Mesenchymal stem cell (in vitro differentiated cells and primary cell): ENCODE measurements at places on chromosomes 5 and 9.
A peak's percentile ranks its signal among the peaks of the same experiment; 100 is the strongest.

DNA sequence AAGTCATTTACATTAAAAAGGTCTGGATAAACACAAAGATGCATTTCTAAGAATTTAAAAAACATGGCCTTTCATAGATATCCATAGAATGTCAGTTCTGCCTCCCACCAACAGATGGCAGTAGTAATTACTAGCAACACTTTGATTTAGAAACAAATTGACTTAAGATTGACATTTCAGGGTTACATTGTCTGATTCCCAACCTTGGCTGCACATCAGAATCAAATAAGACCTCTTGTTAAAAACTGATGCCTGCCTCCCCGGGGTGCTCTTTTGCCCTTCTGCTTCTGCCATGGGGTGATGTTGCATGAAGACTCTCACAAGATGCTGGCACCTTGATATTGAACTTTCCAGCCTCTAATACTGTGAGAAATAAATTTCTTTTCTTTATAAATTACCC is 146.2 kb upstream of the GPR151 start:
- H3K4me1 ChIP-seq: peaks cover 1% of the 10 kb centered on the region
- H3K36me3 ChIP-seq: no peaks in the 10 kb centered on the region

GRCh38 chr5:116454417-116454927 is 120.2 kb downstream of the SEMA6A start:
- peak overlapping the region; percentile 68 for H3K27ac ChIP-seq
- DNase-seq: peak; percentile 96
- peaks cover 5% of the 10 kb centered on the region for H3K27me3 ChIP-seq
- H3K4me1 ChIP-seq: peaks cover 7% of the 10 kb centered on the region
- no peak overlapping the region for H3K4me3 ChIP-seq
- H3K36me3 ChIP-seq: no peaks in the 10 kb centered on the region

GRCh38 chr9:125529589-125530515 is 177.2 kb downstream of the MAPKAP1 start:
- H3K36me3 ChIP-seq: no peaks in the 10 kb centered on the region
- no peak overlapping the region for H3K27ac ChIP-seq
- H3K4me3 ChIP-seq: no peak overlapping the region
- DNase-seq: no peak
- no peaks in the 10 kb centered on the region for H3K27me3 ChIP-seq

DNA sequence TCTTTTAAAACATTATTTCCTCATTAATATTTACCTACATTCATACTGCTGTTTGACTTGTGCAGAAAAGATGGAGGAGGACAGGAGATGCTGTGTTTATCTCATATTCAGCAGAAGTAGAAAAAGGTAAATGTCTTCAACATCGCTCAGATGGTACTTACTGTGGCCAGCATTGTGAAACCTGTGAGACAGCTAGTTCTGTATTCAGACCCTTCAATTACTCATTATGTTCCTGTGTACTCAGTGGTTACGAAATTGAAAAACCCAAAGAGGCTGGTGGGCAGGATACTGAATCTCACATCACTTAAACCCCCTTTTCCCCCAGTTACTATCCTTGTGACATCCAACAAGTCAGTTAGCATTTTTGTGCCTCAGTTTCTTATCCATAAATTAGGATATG is 216.0 kb downstream of the KDM4C start:
- H3K4me1 ChIP-seq: peaks cover 3% of the 10 kb centered on the region
- DNase-seq: peak; percentile 29
- no peaks in the 10 kb centered on the region for H3K36me3 ChIP-seq
- H3K27ac ChIP-seq: no peak overlapping the region

DNA sequence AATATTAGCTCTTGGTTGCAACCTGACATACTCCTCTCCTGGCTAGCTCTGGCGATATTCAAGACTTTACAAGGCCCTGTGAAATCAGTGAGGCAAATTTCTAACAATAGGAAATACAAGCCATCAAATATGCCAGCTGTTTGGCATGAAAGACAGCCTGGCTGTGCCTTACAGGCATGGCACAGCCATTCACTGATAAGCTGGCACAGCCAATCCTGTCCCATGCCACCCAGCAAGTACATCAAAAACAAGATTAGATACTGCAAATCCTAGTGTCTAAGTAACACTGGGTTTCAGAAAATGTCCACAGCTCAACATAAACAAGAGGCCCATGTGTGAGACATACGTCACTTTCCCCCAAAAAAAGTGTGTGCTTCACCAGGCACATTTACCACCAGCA is 1045.8 kb upstream of the DMAC1 start:
- H3K4me3 ChIP-seq: no peak overlapping the region
- DNase-seq: no peak
- no peak overlapping the region for H3K27ac ChIP-seq
- no peaks in the 10 kb centered on the region for H3K36me3 ChIP-seq
- H3K27me3 ChIP-seq: no peaks in the 10 kb centered on the region

DNA sequence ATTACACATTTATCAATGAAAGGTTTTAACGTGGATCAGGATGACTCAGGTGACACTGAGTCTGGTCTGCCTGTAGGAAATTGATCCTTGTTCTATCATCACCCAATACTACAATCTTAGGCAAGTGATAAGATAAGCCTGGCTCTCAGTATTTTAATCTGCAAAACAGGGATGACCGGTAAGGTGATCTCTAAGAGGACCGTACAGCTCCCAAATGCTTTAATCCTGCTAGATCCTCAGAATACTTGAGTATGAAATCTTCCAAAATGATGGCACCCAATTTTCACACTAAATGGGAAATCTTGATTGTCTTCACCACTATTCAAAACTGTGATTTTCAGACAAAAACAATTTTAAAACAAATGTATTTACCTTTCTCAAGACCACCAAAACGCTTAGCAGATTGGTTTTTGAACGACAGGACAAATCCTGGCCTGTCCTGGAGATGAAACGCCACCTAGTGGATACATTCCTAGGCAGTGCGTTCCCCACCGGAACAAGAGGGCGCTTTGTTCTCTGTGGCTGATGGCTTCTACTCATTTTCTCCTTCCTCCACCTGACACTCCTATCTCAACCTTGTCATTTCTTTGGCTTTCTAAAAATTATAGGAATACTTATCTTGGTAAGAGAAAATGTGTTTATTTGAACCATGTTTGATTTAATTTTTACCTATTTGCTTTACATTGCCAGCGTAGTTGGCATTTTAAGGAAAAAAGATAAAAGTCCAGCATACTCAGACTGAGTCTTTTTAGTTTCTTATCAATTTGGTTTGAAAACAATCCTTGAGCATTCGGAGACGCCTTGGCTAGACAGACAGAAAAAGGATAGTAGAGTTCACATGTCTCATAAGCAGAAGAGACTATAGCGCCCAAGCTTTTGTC is 41.2 kb upstream of the VCAN start:
- no peaks in the 10 kb centered on the region for H3K4me1 ChIP-seq
- peak; percentile 65 for DNase-seq
- no peak overlapping the region for H3K27ac ChIP-seq
- H3K4me3 ChIP-seq: no peak overlapping the region

DNA sequence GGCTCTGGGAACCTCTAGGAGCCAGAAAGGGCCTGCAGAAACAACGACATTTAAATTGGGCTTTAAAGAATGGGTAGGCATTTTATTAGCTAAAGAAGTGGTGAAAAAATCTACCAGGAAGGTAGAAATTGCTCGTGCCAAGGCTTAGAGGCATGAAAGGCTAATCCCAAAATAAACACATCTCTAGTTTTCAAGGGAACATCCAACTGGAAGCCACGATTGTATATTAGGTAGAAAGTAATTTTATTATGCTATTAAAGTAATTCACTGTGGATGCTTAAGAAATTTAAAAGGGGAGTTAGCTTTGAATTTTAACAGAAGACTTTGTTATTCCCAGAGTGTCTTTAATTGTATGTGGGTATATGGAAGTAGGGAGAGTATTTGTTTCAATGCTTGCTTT is 17.5 kb upstream of the CNTLN start:
- no peaks in the 10 kb centered on the region for H3K36me3 ChIP-seq
- no peaks in the 10 kb centered on the region for H3K27me3 ChIP-seq
- DNase-seq: no peak
- H3K4me1 ChIP-seq: no peaks in the 10 kb centered on the region
- no peak overlapping the region for H3K27ac ChIP-seq
- no peak overlapping the region for H3K4me3 ChIP-seq

- no peaks in the 10 kb centered on the region for H3K27me3 ChIP-seq
- no peaks in the 10 kb centered on the region for H3K4me1 ChIP-seq
- H3K36me3 ChIP-seq: no peaks in the 10 kb centered on the region
- H3K27ac ChIP-seq: no peak overlapping the region
Observed at GRCh38 chr9:75974016-75974766, 83.7 kb downstream of the PCSK5 start.

- no peak overlapping the region for H3K27ac ChIP-seq
- H3K4me1 ChIP-seq: no peaks in the 10 kb centered on the region
- H3K36me3 ChIP-seq: peaks cover 79% of the 10 kb centered on the region
- H3K4me3 ChIP-seq: no peak overlapping the region
- no peak for DNase-seq
- no peaks in the 10 kb centered on the region for H3K27me3 ChIP-seq
Observed at GRCh38 chr9:19074836-19075235, 25.6 kb downstream of the RRAGA start.

- no peaks in the 10 kb centered on the region for H3K36me3 ChIP-seq
- no peaks in the 10 kb centered on the region for H3K27me3 ChIP-seq
- H3K4me1 ChIP-seq: peaks cover 22% of the 10 kb centered on the region
- no peak for DNase-seq
- H3K27ac ChIP-seq: no peak overlapping the region
Observed at GRCh38 chr5:1526190-1526631, 2.5 kb upstream of the LPCAT1 start.

DNA sequence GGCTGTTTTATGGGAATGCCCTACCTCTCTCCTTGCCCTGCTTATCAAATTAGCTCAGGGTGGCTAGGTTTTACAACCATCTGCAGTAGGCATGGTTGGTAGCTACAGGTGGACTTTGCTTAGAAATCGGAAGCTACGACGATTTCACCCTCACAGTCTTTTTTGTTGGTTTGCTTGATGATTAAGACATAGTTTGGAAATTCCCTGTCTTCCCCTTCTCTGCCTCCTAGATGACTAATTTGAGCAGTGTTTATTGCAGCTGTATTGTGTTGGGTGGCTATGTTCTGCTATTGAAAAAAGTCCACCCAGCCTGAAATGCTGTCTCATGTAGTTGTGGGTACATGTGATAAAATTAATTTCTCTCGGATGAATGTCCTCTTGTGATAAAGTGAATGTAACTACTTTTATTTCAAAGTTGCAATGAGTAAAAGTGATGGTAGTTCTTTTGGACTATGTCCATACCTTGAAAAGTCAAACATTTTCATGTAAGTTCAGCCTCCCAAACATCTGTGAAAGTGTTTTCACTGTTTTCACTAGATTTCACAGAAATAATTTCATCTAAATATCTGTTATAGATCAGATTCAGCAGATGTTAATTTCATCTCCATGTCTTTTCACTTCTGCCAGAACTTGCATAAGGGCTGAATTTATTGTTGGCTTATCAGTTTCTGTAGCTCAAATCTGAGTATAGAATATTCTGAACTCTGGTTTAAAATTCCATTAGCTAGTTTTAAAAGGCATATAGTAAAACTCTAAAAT is 37.3 kb upstream of the FYB1 start:
- H3K27me3 ChIP-seq: no peaks in the 10 kb centered on the region
- no peak overlapping the region for H3K27ac ChIP-seq
- H3K4me3 ChIP-seq: peak overlapping the region; percentile 74

- no peaks in the 10 kb centered on the region for H3K27me3 ChIP-seq
- H3K4me3 ChIP-seq: no peak overlapping the region
- H3K36me3 ChIP-seq: no peaks in the 10 kb centered on the region
- H3K27ac ChIP-seq: no peak overlapping the region
Observed at GRCh38 chr5:163766936-163767670, 261.7 kb downstream of the MAT2B start.

- H3K4me3 ChIP-seq: no peak overlapping the region
- no peak for DNase-seq
- no peaks in the 10 kb centered on the region for H3K4me1 ChIP-seq
- no peak overlapping the region for H3K27ac ChIP-seq
- peaks cover 13% of the 10 kb centered on the region for H3K36me3 ChIP-seq
Observed at GRCh38 chr9:111683392-111683791, 22.0 kb downstream of the GNG10 start.

DNA sequence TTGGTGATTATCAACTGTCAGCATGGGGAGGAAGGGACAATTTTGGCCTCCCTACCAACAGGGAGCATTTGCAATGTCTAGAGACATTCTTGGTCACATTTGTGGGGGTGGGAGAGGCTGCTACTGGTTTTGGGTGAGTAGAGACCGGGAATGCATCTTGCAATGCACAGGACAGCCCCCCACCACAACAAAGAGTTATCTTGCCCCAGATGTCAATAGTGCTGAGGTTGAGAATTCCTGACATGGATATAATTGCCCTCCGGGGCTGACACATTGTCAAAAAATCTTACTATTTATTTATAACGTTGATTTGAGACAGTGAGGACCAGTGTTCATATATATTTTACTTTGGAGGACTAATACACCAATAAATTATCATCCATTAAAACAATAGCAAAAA is 316.1 kb downstream of the PSAT1 start:
- H3K27ac ChIP-seq: no peak overlapping the region
- H3K4me1 ChIP-seq: peaks cover 5% of the 10 kb centered on the region
- H3K4me3 ChIP-seq: no peak overlapping the region
- H3K27me3 ChIP-seq: no peaks in the 10 kb centered on the region
- no peak for DNase-seq
- no peaks in the 10 kb centered on the region for H3K36me3 ChIP-seq

- peaks cover 10% of the 10 kb centered on the region for H3K4me1 ChIP-seq
- DNase-seq: peak; percentile 22
- peak overlapping the region; percentile 38 for H3K4me3 ChIP-seq
- H3K36me3 ChIP-seq: peaks cover 5% of the 10 kb centered on the region
- no peak overlapping the region for H3K27ac ChIP-seq
- H3K27me3 ChIP-seq: peaks cover 8% of the 10 kb centered on the region
Observed at GRCh38 chr5:5494489-5495402, 72.3 kb downstream of the ICE1 start.

DNA sequence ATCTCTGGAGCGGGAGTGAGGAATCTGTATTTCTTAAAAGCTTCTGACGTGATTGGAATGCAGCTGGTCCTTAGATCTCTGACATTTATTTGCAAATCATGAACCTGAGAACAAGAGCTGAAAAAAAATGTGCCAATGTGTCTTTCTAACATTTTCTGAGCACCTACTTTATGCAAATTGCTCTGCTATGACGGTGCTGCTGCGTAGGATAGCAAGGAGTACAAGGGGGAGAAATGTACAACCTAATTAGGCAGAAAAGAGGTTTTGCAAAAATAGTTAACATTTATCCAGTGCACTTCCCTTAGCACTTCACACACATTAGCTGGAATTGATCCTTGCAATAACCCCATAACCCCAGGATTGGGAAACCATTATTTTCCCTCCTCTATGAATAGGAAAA is 357.5 kb downstream of the TLE4 start:
- no peaks in the 10 kb centered on the region for H3K36me3 ChIP-seq
- H3K4me3 ChIP-seq: no peak overlapping the region
- no peaks in the 10 kb centered on the region for H3K27me3 ChIP-seq

DNA sequence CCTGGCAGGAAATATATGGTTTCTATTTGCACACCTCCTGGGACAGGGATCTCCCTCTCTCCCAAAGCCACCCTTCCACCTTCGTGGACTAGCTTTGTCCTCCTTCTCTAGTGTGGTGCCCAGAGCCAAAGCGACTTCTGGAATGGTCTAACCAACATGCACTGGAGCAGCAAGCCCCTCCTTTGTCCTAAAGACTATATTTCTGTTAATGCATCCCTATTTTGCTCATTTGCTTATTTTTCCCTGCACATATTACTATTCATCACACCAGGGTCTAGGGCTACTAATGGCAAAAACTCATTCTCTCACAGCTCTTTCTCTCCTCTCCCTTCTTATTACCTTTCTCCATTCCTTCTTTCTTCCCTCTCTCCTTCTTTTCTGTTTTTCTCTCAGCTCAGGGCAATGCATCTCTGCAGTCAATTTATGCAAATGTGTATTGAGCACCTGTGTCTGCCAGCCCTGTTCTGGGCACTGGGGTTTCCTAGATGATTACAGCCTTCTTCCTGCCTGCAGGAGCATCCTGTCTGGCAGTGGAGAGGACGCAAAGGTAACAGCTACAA is 2.8 kb upstream of the NEURL1B start:
- H3K27ac ChIP-seq: no peak overlapping the region
- H3K4me3 ChIP-seq: no peak overlapping the region
- no peak for DNase-seq
